ENCODE measurements at places on chromosomes 16 and 17. TPM values are rescaled to one million over a fixed set of nuclear protein-coding genes. Genes with fewer than 3 reads are reported as not detected.

ZG16 gene
- not detected for total RNA-seq

HEATR9 gene
- not detected for total RNA-seq

CHST4 gene
- total RNA-seq: not detected

STH gene
- not detected for total RNA-seq

CES3 gene
- total RNA-seq: not detected

FLII gene
- total RNA-seq: 285 TPM

SLC22A31 gene
- not detected for total RNA-seq

ZNRF1 gene
- 33.4 TPM for total RNA-seq

RNF40 gene
- 94.1 TPM for total RNA-seq

SKA2 gene
- 24.5 TPM for total RNA-seq

EVPL gene
- total RNA-seq: not detected

SLFN12 gene
- 48.2 TPM for total RNA-seq

PIRT gene
- not detected for total RNA-seq

HS3ST6 gene
- total RNA-seq: not detected

CBX2 gene
- 19.2 TPM for total RNA-seq

EPOP gene
- total RNA-seq: 2.4 TPM

CCL17 gene
- total RNA-seq: not detected

PRM3 gene
- not detected for total RNA-seq

DLX3 gene
- total RNA-seq: not detected

TPSAB1 gene
- total RNA-seq: not detected

RPGRIP1L gene
- total RNA-seq: 9.4 TPM

PLD6 gene
- 3.3 TPM for total RNA-seq

CAVIN1 gene
- 1,287 TPM for total RNA-seq

HOXB6 gene
- total RNA-seq: 16.0 TPM

OR2C1 gene
- total RNA-seq: not detected

GINS2 gene
- 4.9 TPM for total RNA-seq

IRX3 gene
- total RNA-seq: 0.65 TPM

APOBR gene
- not detected for total RNA-seq

HS3ST3A1 gene
- 0.10 TPM for total RNA-seq

CCL15 gene
- not detected for total RNA-seq

C17orf113 gene
- 0.33 TPM for total RNA-seq

SPATA32 gene
- total RNA-seq: not detected

ACE gene
- total RNA-seq: 90.1 TPM

GNPTG gene
- 26.6 TPM for total RNA-seq

SPATA22 gene
- not detected for total RNA-seq

ANKRD40CL gene
- total RNA-seq: not detected

NPIPA2 gene
- 0.29 TPM for total RNA-seq

NPIPA8 gene
- total RNA-seq: 0.19 TPM

CCL4L2 gene
- total RNA-seq: not detected

MRTFB gene
- total RNA-seq: 23.2 TPM

ZNF750 gene
- 0.10 TPM for total RNA-seq

RHBDF1 gene
- total RNA-seq: 29.2 TPM

NOL3 gene
- 8.8 TPM for total RNA-seq

TMC7 gene
- 8.8 TPM for total RNA-seq

PHOSPHO1 gene
- total RNA-seq: not detected

CTRL gene
- total RNA-seq: 0.65 TPM

ARHGAP23 gene
- total RNA-seq: 66.9 TPM

CCDC144A gene
- 1.4 TPM for total RNA-seq

UTS2R gene
- total RNA-seq: not detected

RNF112 gene
- not detected for total RNA-seq
